Activated naive CD4-positive, alpha-beta T cell treated with anti-CD3 and anti-CD28 coated beads, Interleukin-2, amount 10 ng/mL, durations not matched to agents 7 days and 5 days (primary cell): ENCODE measurements at places on chromosomes 5 and 9.

DNA sequence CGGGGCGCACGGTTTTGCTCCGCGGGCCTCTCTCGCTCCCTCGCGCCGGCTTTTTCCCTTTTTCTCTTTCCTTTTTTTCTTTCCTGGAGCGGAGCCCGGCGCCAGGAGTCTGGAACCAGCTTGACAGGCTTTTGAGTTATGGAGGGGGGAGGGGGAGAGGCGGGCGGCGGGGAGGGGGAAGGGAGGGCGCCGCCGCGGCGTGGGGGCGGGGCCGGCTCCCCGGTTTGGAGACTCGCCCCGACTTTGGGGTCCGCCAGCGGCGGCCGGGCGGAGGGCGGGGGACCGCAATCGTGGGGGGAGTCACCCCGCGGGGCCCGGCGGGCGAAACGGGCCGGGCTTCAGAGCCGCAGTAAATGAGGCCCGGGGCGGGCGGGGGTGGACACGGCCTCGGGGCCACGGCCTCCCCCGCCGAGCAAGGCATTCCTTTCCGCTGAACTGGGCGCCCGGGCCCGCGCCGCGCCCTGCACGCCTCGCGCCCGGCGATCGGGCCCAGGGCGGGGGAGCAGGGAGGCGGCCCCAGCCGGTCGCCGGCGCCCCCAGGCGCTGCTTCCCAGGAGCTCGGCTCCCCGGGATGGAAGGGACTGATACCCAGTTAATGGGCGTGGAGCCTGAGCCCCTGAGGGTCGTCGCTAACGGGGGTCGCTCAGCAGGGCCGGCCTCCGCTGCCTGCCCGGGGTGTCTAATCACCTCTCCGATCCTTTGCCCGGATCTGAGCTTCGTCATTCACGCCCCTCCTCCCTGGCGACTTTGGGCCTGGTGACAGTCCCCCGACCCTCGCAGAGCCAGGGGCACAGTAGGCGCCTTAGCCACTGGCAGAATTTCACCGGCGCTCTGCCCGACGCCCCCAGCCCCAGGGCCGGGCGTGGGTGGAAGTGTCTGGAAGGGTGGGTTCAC, 138.1 kb downstream of the C9orf50 start:
- H3K27me3 ChIP-seq: peaks cover 95% of the 10 kb centered on the region
- DNase-seq: peak; percentile 45
- H3K4me1 ChIP-seq: peaks cover 36% of the 10 kb centered on the region
- no peaks in the 10 kb centered on the region for H3K36me3 ChIP-seq

DNA sequence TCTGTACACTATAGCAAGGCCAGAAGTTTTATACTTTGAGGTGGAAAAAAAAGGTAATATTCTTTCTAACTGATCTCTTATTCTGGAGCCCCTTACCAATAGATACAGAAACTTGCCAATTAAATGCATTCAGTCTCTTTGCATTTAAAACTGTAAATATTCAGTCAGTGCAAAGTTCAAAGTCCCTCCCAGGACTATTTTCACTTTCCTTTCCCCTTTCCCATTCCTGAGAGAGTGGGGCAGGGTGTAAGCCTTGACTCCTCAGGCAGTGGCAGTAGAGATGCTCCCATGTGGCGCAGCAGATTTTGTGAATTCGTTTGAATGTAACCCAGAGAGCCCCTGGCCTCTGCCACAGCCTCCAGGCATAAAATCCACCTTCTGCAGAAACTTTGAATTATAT, 29.9 kb downstream of the CETN3 start:
- H3K27me3 ChIP-seq: peaks cover 10% of the 10 kb centered on the region
- no peaks in the 10 kb centered on the region for H3K4me1 ChIP-seq
- no peak overlapping the region for H3K4me3 ChIP-seq
- DNase-seq: no peak
- no peaks in the 10 kb centered on the region for H3K36me3 ChIP-seq

DNA sequence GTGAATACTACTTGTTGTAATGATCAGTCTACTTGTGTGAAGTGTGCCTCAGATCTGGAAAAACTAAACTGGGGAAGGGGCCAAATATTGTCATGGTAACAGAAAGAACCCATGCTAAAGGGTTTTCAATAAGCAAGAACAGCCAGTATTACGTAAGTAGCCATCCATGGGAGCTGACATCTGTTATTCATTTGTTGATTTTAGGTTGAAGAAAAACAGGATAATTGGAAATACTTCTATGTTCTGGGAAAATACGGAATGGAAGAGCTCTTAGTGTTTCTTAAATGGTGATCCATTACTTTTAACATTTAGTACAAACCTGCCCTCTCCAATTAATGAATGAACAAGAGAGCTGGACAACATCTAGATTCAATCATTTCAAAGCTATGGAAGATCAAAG, 485.8 kb downstream of the NTRK2 start:
- H3K27ac ChIP-seq: no peak overlapping the region
- DNase-seq: no peak
- no peaks in the 10 kb centered on the region for H3K27me3 ChIP-seq
- H3K4me3 ChIP-seq: no peak overlapping the region

DNA sequence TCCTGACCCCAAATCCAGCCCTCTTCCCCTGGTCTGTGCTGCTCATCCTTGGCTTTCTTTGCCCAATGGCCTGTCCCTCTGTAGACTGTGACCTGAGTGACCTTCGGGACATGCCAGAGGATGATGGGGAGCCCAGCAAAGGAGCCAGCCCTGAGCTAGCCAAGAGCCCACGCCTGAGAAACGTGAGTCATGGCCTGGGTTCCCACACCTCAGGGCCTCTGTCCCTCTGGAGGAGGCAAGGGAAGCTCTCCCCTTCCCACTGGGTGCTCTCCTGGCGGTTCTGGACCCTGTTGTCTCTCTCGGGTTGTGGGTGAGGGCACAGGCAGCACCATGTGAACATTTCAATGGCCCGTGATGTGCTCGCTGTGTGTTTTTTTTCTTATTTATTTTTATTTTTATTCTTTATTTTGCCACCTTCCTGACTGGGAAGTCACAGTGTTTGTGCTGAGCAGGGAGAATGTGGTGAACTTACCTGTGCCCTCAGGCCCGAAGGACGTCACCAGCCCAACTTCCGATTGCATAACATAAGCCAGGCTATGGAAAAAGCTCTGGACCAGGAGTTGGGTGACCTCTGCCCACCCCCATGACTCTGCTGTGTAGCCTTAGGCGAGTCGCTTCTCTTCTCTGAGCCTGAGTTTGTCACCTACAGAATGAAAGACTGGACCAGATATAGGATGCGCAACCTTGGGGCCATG, 29.5 kb downstream of the AFAP1L1 start:
- H3K4me3 ChIP-seq: no peak overlapping the region
- peaks cover 28% of the 10 kb centered on the region for H3K27me3 ChIP-seq
- DNase-seq: no peak
- no peaks in the 10 kb centered on the region for H3K36me3 ChIP-seq

DNA sequence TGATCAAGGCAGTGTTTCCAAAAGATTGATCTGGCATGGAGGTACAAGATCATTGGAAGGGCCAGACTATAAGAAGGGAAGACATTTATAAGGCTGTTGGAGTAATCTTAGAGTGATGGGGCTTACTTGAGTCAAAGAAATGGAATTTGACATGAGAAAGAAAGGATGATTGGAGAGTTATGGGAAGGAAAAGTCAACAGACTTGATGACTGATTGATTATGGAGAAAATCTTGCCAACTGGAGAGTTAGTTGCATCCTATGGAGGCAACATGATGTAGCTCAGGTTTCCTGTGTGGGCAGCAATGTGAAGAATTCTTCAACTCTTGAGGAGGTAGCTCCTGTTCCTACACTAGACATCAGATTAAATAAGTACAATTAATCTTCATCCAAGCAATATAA, 10.9 kb upstream of the MAST4 start:
- H3K4me1 ChIP-seq: no peaks in the 10 kb centered on the region
- peaks cover 15% of the 10 kb centered on the region for H3K27me3 ChIP-seq
- no peak overlapping the region for H3K4me3 ChIP-seq
- DNase-seq: no peak

GRCh38 chr9:98913705-98914104, 30.0 kb upstream of the COL15A1 start:
- H3K4me3 ChIP-seq: no peak overlapping the region
- DNase-seq: no peak
- H3K27me3 ChIP-seq: peaks cover 11% of the 10 kb centered on the region
- no peaks in the 10 kb centered on the region for H3K36me3 ChIP-seq

- no peak overlapping the region for H3K4me3 ChIP-seq
- no peaks in the 10 kb centered on the region for H3K36me3 ChIP-seq
- no peaks in the 10 kb centered on the region for H3K27me3 ChIP-seq
- DNase-seq: no peak
Measured at GRCh38 chr9:137382444-137383080, 40.4 kb downstream of the EXD3 start.

- H3K36me3 ChIP-seq: no peaks in the 10 kb centered on the region
- H3K27ac ChIP-seq: no peak overlapping the region
- peaks cover 17% of the 10 kb centered on the region for H3K4me1 ChIP-seq
- no peak overlapping the region for H3K4me3 ChIP-seq
Measured at GRCh38 chr9:35948901-35949318, 9.0 kb downstream of the OR2S2 start.

- H3K4me1 ChIP-seq: no peaks in the 10 kb centered on the region
- H3K27me3 ChIP-seq: no peaks in the 10 kb centered on the region
Measured at GRCh38 chr5:34055667-34056066, 12.7 kb upstream of the C1QTNF3 start.

DNA sequence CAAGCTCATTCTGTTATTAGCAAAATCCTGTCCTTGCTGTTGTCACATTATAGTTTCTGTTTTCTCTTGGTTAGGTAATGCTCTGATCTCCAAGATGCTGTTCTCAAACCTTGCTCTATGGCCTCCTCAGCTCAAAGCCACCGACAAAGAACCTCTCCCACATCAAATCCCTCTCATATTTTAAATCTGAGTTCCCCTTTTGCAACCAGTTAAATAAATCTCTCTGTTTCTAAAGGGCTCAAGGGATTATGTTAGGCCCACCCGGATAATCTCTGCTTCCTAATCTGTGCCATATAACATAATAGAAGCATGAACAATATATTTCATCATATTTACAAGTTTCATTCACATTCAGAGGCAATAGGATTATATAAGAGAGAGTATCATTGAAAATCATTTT, 286.0 kb downstream of the CYLC2 start:
- no peaks in the 10 kb centered on the region for H3K36me3 ChIP-seq
- no peak for DNase-seq
- no peaks in the 10 kb centered on the region for H3K4me1 ChIP-seq

- no peaks in the 10 kb centered on the region for H3K27me3 ChIP-seq
- DNase-seq: no peak
- H3K36me3 ChIP-seq: no peaks in the 10 kb centered on the region
- H3K4me3 ChIP-seq: no peak overlapping the region
Measured at GRCh38 chr9:103757062-103757461, 337.0 kb upstream of the SMC2 start.

- no peak for DNase-seq
- no peak overlapping the region for H3K4me3 ChIP-seq
- H3K36me3 ChIP-seq: no peaks in the 10 kb centered on the region
- peaks cover 6% of the 10 kb centered on the region for H3K27me3 ChIP-seq
Measured at GRCh38 chr5:36613771-36614656, 7.6 kb downstream of the SLC1A3 start.

DNA sequence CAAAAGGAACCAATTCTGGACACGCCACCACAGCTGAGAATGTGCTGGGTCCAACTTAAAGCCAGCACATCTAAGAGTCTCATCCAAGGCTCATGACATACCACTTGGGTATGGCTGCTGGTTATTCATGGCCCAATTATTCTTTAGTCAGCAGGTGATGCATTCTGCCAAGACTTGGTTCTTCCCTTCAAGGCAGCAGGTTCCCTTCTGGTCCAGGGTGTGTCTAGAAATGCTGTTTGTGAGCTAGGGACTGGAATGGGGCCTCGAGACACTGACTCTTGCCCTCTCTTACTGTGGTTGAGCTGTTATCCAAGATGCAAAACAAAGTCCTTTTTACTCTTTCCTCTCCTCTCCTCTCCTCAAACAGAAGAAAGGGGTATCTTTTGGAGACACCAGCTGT, 522.6 kb downstream of the HINT1 start:
- DNase-seq: no peak
- no peaks in the 10 kb centered on the region for H3K27me3 ChIP-seq
- H3K27ac ChIP-seq: no peak overlapping the region
- no peaks in the 10 kb centered on the region for H3K36me3 ChIP-seq

DNA sequence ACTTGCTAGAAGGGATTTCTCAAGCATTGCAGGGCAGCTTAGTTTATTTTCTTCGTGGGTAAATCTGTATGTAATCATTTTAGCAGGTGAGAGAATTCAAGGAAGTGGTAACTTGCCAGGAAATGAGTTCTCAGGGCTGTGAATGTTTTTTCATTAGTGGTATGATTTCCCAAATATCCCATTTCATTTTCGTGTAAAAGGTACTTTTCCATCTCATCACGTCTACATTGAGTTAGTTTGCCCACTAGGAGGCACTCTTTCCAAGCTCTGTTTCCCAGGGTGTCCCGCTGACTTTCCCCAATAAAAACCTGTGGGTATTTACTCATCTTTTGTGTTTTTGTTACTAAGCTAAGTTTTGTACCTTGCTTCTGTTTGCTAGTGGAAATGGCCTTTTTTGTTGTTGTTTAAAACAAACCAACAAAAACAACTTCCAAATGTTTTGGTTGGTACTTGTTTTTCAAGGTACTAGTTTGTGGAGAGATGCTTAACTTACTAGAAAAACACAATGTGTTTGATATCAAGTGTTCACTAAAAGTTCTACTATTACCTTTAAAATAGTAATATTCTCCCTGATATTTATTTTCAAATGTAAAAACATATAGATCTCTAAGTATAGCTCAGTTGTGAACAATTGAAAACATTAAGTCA, 373.6 kb downstream of the ADGRV1 start:
- H3K27ac ChIP-seq: no peak overlapping the region
- no peaks in the 10 kb centered on the region for H3K36me3 ChIP-seq
- peak; percentile 39 for DNase-seq
- H3K4me1 ChIP-seq: no peaks in the 10 kb centered on the region

- H3K27ac ChIP-seq: no peak overlapping the region
- no peaks in the 10 kb centered on the region for H3K36me3 ChIP-seq
- no peak for DNase-seq
- no peaks in the 10 kb centered on the region for H3K4me1 ChIP-seq
- H3K4me3 ChIP-seq: no peak overlapping the region
- H3K27me3 ChIP-seq: peaks cover 4% of the 10 kb centered on the region
Measured at GRCh38 chr5:169288066-169288930, 12.6 kb downstream of the SLIT3 start.

- H3K27me3 ChIP-seq: peaks cover 21% of the 10 kb centered on the region
- DNase-seq: no peak
- no peaks in the 10 kb centered on the region for H3K4me1 ChIP-seq
- no peak overlapping the region for H3K27ac ChIP-seq
- no peak overlapping the region for H3K4me3 ChIP-seq
Measured at GRCh38 chr5:172558076-172558976, 82.7 kb upstream of the NEURL1B start.

DNA sequence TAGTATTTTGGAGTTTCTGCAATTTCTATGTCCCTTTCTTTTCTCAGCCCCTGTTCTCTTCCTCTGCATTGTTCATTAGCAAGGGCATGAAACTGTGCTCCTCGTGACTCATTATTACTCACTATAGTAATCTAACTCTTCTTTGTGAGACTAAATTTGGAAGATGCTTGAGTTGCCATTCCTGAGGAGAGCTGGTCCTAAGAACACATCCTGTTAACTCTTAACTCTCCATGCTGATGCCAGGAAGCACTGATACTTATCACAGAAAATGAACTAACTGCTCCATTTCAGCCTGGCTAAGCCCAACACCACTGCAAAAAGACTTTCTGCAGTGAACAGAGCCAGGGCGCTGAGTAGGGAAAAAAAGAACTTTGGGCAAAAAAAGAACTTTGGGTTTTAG, 10.6 kb upstream of the CSNK1A1 start:
- H3K27me3 ChIP-seq: no peaks in the 10 kb centered on the region
- H3K4me3 ChIP-seq: no peak overlapping the region
- no peaks in the 10 kb centered on the region for H3K36me3 ChIP-seq
- H3K27ac ChIP-seq: no peak overlapping the region
